ENCODE measurements at places on chromosomes 2 and 18. TPM values are rescaled to one million over a fixed set of nuclear protein-coding genes. Genes with fewer than 3 reads are reported as not detected.

GRCh38 chr2:130954873-130955272, 118.2 kb downstream of the ARHGEF4 start:
- no peaks in the 10 kb centered on the region for H3K4me1 ChIP-seq
- no peak for DNase-seq
- H3K36me3 ChIP-seq, result no peaks in the 10 kb centered on the region
- no peak overlapping the region for H3K27ac ChIP-seq
- H3K27me3 ChIP-seq, result peaks cover 21% of the 10 kb centered on the region
- H3K4me3 ChIP-seq, result no peak overlapping the region

- H3K27me3 ChIP-seq, result no peaks in the 10 kb centered on the region
- no peak overlapping the region for H3K4me3 ChIP-seq
- no peaks in the 10 kb centered on the region for H3K4me1 ChIP-seq
- no peak for DNase-seq
- H3K27ac ChIP-seq, result no peak overlapping the region
- H3K36me3 ChIP-seq, result no peaks in the 10 kb centered on the region
Observed at GRCh38 chr2:107108556-107108955, 222.6 kb upstream of the ST6GAL2 start.

GRCh38 chr2:190640117-190640516, 8.8 kb upstream of the NAB1 start:
- H3K27me3 ChIP-seq, result no peaks in the 10 kb centered on the region
- no peaks in the 10 kb centered on the region for H3K36me3 ChIP-seq
- H3K27ac ChIP-seq, result no peak overlapping the region
- no peak overlapping the region for H3K4me3 ChIP-seq

GRCh38 chr18:4246374-4246773, 208.7 kb downstream of the DLGAP1 start:
- no peaks in the 10 kb centered on the region for H3K4me1 ChIP-seq
- no peaks in the 10 kb centered on the region for H3K36me3 ChIP-seq
- H3K27me3 ChIP-seq, result peaks cover 38% of the 10 kb centered on the region
- no peak overlapping the region for H3K4me3 ChIP-seq
- H3K27ac ChIP-seq, result no peak overlapping the region

- no peaks in the 10 kb centered on the region for H3K27me3 ChIP-seq
- no peaks in the 10 kb centered on the region for H3K36me3 ChIP-seq
- DNase-seq, result no peak
- no peak overlapping the region for H3K27ac ChIP-seq
- no peaks in the 10 kb centered on the region for H3K4me1 ChIP-seq
Observed at GRCh38 chr18:10669441-10670100, 143.7 kb downstream of the NAPG start.

DNA sequence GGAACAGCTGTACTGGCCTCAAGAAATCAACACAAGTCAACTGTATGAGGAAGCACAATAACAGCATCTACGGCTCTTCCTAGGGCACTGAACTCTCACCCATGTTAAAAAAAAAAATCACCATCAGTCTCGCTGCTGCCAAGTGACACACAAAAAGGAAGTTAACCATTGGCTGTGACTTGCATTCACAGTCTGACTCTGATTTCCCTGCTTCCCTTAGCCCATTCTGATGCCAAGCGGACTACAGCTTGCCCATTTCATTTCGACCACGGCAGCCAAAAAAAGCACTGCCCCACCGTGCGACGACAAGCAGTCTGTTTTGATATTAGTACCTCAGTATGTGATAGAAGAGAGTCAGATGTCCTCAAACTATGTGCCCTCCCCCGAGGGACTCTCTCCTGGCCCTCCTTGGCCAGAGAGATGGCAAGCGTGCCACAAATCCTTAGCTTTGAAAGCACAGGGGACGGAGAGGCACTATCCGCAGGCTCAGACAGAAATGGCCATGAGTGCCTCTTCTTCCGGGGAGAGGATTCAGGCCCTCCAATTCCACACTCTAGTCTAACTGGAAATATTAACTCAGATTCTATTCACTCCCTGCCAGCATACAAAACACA, 250.0 kb downstream of the TCF4 start:
- no peaks in the 10 kb centered on the region for H3K4me1 ChIP-seq
- DNase-seq, result no peak
- no peaks in the 10 kb centered on the region for H3K36me3 ChIP-seq
- H3K27me3 ChIP-seq, result no peaks in the 10 kb centered on the region
- no peak overlapping the region for H3K4me3 ChIP-seq

- peaks cover 14% of the 10 kb centered on the region for H3K36me3 ChIP-seq
- no peak for DNase-seq
- H3K4me3 ChIP-seq, result no peak overlapping the region
- no peaks in the 10 kb centered on the region for H3K4me1 ChIP-seq
- H3K27me3 ChIP-seq, result no peaks in the 10 kb centered on the region
Observed at GRCh38 chr18:76373297-76373696, 121.7 kb downstream of the ZNF516 start.

The GAL3ST2 gene
- 0.18 TPM for total RNA-seq

The LRP2 gene
- total RNA-seq, result 1.5 TPM

The GDF7 gene
- 0.14 TPM for total RNA-seq

GRCh38 chr2:203811491-203812221, 55.9 kb upstream of the CTLA4 start:
- peaks cover 3% of the 10 kb centered on the region for H3K4me1 ChIP-seq
- no peak overlapping the region for H3K27ac ChIP-seq
- DNase-seq, result no peak
- H3K36me3 ChIP-seq, result no peaks in the 10 kb centered on the region

- peaks cover 62% of the 10 kb centered on the region for H3K4me1 ChIP-seq
- H3K27ac ChIP-seq, result peak overlapping the region; percentile 38
- H3K36me3 ChIP-seq, result peaks cover 29% of the 10 kb centered on the region
- no peak for DNase-seq
Observed at GRCh38 chr2:30234180-30234971, 3.0 kb downstream of the LBH start.

The RUFY4 gene
- total RNA-seq, result not detected

DNA sequence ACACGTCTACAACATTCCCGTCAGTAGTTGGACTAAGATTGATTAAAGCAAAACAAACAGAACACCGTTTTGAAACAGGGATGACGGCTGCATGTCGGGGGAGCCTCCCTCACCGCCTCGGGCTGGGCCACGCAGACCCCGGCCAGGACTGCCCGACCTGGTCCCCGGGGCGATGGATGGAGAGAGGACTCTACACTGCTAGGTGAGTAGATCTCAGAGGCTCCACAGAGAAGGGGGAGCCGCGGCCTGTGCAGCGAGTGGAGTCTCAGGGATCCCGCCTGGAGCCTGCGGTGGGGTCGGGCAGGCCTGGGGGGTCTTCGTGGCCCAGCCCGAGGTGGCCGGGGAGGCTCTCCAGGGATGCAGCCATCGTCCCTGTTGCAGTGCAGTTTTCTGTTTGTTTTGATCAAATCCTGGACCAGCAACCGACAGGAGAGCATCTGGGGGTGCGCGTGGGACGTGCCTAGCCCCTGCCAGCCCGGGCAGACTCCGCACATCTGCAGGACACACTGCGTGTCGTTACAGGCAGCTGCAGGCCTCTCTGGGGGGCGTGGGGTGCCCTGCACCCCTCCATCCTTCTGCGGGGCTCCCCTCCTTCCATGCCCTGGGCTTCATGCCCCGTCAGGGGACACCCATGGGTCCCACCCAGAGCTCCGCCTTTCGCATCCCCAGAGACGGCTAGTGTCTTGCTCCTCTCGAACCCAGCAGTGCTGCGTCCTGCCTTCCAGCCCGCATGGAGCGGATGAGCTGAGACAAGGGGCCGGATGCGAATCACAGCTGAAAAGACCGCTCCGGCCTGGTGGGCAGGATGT, 143.6 kb downstream of the RTP5 start:
- no peaks in the 10 kb centered on the region for H3K4me1 ChIP-seq
- H3K27ac ChIP-seq, result no peak overlapping the region
- no peaks in the 10 kb centered on the region for H3K36me3 ChIP-seq
- H3K27me3 ChIP-seq, result no peaks in the 10 kb centered on the region
- no peak for DNase-seq

DNA sequence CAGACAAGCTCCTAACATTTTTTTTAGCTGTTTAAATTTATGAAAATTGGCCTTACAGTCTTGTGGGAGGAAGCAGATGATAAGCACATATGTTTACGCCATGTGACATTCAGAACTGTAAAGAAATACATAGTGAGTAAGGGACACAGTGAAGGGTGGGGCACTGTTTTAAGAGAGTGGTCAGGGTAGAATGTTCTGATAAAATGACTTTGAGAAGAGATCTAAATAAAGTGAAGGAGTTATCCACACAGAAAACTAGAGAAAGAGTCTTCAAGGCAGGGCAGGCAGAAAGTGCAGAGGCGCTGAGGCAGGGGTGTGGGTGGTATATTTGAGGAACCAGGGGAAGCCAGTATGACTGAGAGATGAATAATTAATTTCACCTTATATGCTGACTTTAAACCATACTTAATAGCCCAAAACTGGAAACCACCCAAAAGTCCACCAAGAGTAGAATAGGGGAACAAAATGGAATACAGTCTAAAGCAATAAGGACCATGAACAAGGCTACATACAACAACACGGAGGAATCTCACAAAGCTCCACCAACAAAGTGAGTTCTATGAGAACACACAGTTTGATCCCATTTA, 8.6 kb downstream of the MREG start:
- no peaks in the 10 kb centered on the region for H3K36me3 ChIP-seq
- no peak overlapping the region for H3K27ac ChIP-seq

- H3K4me1 ChIP-seq, result no peaks in the 10 kb centered on the region
- no peak for DNase-seq
- H3K4me3 ChIP-seq, result peak overlapping the region; percentile 13
- H3K27me3 ChIP-seq, result no peaks in the 10 kb centered on the region
- H3K27ac ChIP-seq, result no peak overlapping the region
Observed at GRCh38 chr2:218368150-218368528, 11.5 kb downstream of the CATIP start.

DNA sequence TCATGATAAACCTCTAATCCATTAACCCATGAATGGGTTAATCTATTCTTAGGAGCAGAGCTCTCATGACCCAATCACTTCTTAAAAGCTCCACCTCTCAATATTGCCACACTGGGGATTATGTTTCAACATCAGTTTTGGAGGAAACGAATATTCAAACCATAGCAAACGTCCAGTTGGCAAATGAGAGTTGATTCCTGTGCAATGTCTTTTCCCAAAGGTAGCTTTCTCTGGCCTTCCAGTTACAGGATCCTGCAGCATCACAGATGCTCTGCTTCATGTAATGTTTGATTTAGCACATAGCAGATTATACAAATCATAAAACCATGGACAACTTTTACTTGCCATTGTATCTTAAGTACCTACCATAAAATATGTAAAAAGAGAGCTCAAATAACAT, 481.0 kb downstream of the TNS1 start:
- peak; percentile 7 for DNase-seq
- H3K27ac ChIP-seq, result no peak overlapping the region
- H3K36me3 ChIP-seq, result no peaks in the 10 kb centered on the region
- no peak overlapping the region for H3K4me3 ChIP-seq
- H3K27me3 ChIP-seq, result peaks cover 3% of the 10 kb centered on the region

The SCN3A gene
- total RNA-seq, result 0.04 TPM

DNA sequence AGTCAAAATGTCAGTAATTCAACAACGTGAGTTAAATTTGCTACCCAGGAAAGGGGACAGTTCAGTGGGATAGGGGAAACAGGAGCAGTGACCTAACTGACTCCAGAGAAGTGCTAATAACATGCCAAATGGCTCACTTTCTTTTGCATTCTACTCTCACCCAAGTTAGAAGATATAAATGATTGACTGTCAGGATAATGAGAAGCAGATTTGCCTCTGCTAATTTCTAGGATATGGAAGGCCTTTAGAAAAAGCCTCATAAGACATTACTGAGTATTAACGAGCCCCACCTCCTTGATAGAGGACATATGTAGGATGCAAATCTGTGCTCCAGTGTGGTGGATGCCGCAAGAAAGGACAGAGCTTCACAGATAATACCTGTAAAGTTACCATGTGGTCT, 318.6 kb upstream of the NT5C1B start:
- H3K4me1 ChIP-seq, result no peaks in the 10 kb centered on the region
- H3K4me3 ChIP-seq, result no peak overlapping the region
- H3K27me3 ChIP-seq, result no peaks in the 10 kb centered on the region
- no peak for DNase-seq

- no peak overlapping the region for H3K27ac ChIP-seq
- H3K4me1 ChIP-seq, result no peaks in the 10 kb centered on the region
- no peak for DNase-seq
- H3K27me3 ChIP-seq, result no peaks in the 10 kb centered on the region
- H3K4me3 ChIP-seq, result no peak overlapping the region
Observed at GRCh38 chr2:200185628-200186000, 120.9 kb upstream of the SPATS2L start.

GRCh38 chr2:123521854-123522253, 503.2 kb upstream of the CNTNAP5 start:
- no peaks in the 10 kb centered on the region for H3K27me3 ChIP-seq
- H3K27ac ChIP-seq, result no peak overlapping the region
- no peak overlapping the region for H3K4me3 ChIP-seq

DNA sequence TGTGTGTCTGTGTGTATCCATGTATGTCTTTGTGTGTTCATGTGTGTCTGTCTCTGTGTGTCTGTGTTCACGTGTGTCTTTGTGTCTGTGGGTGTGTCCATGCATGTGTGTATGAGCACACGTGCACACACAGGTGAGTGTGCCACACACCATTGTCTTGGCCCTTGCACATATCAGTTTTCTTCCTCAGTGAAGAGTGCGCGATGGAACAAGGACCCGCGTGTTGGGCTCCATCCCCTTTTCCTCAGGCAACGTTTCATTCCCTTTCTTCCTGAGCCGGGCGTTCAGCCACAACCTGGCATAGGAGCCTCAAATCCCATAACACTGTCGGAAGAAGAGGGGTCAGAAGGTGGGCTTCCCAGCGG, 74.3 kb downstream of the PTGR3 start:
- H3K27ac ChIP-seq, result no peak overlapping the region
- no peaks in the 10 kb centered on the region for H3K27me3 ChIP-seq
- H3K36me3 ChIP-seq, result no peaks in the 10 kb centered on the region

The NOL4 gene
- total RNA-seq, result 0.48 TPM

- DNase-seq, result no peak
- peaks cover under 1% of the 10 kb centered on the region for H3K4me1 ChIP-seq
Observed at GRCh38 chr2:3277050-3277747, 100.4 kb downstream of the EIPR1 start.

- no peak overlapping the region for H3K4me3 ChIP-seq
- no peaks in the 10 kb centered on the region for H3K27me3 ChIP-seq
- peaks cover 8% of the 10 kb centered on the region for H3K4me1 ChIP-seq
- no peak for DNase-seq
Observed at GRCh38 chr2:43055086-43055912, 171.1 kb downstream of the ZFP36L2 start.

The EPB41L3 gene
- total RNA-seq, result 886 TPM

The TYW5 gene
- 5.2 TPM for total RNA-seq

DNA sequence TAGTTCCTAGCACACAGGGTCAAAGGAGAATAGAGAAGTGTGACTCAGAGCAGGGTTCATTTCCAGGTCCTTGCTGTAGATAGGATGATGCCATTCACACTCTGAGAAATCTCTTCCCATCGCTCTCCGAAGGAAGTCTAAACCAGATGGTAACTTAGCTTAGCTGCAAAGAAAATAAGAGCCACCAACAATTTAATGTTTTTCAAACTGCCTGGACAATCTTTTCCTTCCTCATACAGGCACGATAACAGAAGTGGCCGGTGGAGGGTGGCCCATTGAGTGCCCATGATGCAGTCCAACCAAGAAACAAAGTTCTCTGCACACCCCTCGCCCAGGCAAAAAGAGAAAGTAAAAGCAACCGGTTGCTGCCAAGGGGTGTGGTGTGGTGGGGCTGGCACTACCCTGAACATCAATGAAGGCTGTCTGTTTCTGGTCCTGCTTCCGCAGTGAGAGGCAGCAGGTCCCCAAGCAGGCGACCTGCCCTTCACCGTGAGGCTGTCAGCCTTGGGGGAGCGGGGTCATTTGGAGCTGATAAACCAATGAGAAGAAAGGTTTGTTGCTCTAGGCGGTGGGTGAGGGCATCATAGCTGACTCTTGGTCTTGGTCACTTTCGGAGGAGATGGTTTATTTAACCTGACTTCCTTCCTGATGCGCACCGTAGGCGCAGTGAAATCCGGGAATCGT, 105.6 kb upstream of the CD302 start:
- no peaks in the 10 kb centered on the region for H3K36me3 ChIP-seq
- peaks cover 69% of the 10 kb centered on the region for H3K27me3 ChIP-seq
- H3K4me1 ChIP-seq, result no peaks in the 10 kb centered on the region
- peak; percentile 19 for DNase-seq
- H3K4me3 ChIP-seq, result no peak overlapping the region
- no peak overlapping the region for H3K27ac ChIP-seq
